NCI-H460 (cell line): ENCODE measurements at places on chromosomes 2 and 18. TPM values are rescaled to one million over a fixed set of nuclear protein-coding genes. Genes with fewer than 3 reads are reported as not detected.

DNA sequence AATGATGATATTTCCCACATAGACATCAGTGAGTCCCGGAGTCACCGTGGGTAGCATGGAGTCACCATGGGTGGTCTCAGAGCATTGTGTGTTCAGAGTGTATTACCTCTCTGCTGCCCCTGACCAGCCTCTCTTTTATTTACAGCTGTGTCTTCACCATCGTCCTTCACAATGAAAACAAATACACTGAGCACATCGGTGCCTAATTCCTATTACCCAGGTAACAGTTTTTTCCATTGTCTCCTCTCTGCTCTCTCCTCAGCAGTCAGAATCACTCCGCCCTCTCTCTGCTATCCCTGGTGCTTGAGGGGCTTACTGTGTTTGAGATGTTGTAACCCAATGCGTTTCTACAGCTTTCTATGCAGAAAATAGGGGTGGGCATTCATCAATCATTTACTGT is 361.5 kb upstream of the RAB12 start:
- no peak for DNase-seq

GRCh38 chr18:22318745-22319407 is 98.8 kb downstream of the CTAGE1 start:
- DNase-seq = no peak

- DNase-seq = no peak
Observed at GRCh38 chr2:133004623-133005022, 334.6 kb upstream of the LYPD1 start.

- no peak for DNase-seq
Observed at GRCh38 chr18:45680066-45680690, 43.8 kb upstream of the SLC14A1 start.

The CTAGE1 gene
- total RNA-seq = not detected in 2 replicates

DNA sequence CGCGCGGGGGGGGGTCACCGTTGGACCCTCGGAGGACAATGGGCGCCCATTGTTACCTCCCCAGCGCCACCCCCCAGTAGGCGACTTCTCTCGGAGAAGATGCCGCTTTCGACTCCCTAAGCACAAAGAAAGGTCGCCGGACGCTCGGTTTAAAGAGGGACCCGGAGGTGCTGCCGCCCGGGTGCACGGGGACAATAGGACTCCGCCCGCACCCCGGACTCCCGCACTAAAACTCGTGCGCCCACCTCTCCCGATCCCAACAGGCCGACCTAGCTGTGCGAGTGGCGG is 318 bp upstream of the CDC42EP3 start:
- DNase-seq = no peak
